ENCODE measurements at places on chromosomes 5 and 9.

DNA sequence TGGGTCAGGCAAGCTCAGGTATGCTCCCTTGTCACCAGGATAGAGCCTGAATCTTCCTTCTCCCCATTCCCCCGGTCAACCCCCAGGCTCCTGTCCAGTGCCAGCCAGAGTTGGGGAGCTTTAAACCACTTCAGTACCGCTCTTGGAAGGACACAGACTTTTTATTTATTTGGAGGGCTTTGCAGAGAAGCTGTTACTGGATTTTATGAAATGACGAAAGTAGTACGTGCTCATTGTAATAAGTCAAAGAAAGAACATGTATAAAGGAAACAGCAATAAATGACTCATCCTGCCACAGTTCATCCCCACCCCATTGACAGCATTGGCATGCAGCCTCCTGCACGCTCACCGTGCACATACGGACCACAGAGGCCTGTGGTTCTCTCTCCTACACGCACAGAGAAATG, 230.3 kb downstream of the AUH start:
- no peak for DNase-seq

DNA sequence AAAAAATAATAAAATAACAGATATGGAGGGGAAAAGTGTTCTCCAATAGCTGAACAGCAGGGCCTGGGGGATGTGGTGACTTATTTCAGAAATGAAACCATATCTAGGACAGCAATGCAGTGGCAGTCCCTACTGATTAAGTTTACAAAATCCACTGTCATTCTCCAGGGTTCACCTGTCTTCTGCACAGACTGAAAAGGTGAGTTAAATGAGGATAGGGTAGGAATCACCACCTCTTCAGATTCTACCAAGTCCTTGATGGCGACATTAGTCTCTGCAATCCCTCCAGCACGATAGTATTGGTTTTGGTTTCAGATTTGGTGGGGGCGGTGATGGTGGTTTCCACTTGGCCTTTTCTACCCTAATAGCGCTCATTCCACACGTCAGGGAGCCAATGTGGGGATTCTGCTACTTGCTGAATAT, 32.3 kb upstream of the NPM1 start:
- DNase-seq, result no peak

GRCh38 chr9:92650296-92650695, 19.6 kb downstream of the IPPK start:
- DNase-seq, result no peak

DNA sequence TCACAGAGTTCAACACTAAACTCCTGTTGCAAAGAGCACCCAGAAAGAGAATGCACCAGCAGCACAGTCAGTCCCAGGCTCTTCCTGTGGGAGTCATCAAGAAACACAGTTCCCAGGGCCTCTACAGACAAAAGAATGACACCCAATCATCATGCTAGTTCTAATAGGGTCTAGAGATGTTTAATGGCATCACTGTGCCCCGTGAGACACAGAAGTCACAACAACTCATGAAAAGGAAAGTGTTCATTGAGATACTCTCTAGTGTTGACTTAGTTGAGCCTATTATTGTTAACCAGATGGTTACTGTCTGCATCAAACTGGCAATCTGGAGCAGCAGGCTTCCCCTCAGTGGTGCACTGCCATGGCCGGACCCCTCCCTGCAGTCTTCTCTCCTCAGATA, 1.6 kb downstream of the KLHL3 start:
- no peak for DNase-seq

DNA sequence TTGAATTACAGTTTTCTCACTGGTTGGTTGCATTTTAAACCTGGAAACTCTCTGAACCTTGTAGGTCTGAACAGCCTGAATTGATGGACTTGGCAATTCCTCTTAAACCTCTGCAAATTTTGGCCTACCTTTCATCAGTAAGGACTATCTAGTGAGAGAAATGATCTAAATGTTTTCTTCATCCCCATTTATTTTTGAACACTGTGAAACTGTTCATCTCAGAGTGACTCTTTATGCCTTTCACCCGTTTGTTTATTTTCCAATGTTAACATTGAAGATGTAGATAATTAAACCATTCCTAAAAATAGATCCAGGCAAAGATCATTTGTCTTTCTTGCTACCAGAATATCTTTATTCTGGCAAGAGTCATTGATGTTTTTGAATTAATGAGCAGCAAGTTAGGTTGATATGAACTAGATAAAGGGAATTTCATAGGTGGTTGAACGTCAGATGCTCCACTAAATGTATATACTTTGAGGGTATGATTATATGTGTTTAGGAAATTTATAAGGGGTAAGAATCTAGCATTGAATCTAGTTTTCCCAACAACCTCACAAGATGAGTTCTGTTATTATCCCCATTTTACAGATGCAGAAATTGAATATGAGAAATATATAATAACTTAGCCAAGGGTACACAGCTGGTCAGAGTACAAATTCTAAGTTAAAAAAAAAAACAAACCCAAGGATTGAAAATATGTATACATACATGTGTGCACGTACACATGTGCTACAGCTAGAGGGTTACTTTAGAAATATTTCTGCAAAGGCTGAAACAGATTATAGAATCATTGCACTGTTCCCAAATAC, 3.4 kb downstream of the CPEB4 start:
- DNase-seq, result no peak

- no peak for DNase-seq
Observed at GRCh38 chr9:114503009-114503408, 2.3 kb downstream of the WHRN start.

- no peak for DNase-seq
Observed at GRCh38 chr9:80144856-80145255, 573.1 kb downstream of the TLE4 start.

- no peak for DNase-seq
Observed at GRCh38 chr9:129282731-129283211, 104.7 kb upstream of the IER5L start.

GRCh38 chr9:89600831-89601230, 4.0 kb upstream of the GADD45G start:
- no peak for DNase-seq

DNA sequence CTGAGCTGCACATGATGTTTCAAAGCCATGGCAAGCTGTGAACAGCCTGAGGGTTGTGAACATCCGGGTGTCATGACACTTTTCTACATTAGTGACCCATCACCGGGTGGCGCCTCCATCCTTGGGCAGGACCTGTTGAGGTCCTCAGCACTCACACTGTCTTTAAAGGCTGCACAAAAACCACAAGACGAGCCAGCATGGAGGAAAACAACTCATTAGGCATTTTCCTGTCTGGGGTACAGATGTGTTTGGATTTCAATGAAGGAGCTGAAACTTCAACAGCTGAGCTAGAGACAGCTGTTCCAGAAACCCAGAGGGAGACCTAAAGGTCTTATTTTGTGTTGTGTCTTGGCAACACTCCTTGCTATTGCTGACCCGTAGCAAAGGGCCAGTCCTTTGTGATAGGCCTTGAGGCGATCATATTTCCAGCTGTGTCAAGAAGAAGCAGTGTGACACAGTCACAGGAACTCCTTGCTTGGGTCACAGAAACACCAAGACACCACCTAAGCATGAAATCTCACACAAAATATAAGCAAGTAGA, 151.8 kb upstream of the VLDLR start:
- DNase-seq, result no peak

GRCh38 chr5:171449426-171449825, 30.0 kb downstream of the FGF18 start:
- no peak for DNase-seq

GRCh38 chr9:109652971-109653370, 127.0 kb upstream of the PALM2AKAP2 start:
- DNase-seq, result no peak

DNA sequence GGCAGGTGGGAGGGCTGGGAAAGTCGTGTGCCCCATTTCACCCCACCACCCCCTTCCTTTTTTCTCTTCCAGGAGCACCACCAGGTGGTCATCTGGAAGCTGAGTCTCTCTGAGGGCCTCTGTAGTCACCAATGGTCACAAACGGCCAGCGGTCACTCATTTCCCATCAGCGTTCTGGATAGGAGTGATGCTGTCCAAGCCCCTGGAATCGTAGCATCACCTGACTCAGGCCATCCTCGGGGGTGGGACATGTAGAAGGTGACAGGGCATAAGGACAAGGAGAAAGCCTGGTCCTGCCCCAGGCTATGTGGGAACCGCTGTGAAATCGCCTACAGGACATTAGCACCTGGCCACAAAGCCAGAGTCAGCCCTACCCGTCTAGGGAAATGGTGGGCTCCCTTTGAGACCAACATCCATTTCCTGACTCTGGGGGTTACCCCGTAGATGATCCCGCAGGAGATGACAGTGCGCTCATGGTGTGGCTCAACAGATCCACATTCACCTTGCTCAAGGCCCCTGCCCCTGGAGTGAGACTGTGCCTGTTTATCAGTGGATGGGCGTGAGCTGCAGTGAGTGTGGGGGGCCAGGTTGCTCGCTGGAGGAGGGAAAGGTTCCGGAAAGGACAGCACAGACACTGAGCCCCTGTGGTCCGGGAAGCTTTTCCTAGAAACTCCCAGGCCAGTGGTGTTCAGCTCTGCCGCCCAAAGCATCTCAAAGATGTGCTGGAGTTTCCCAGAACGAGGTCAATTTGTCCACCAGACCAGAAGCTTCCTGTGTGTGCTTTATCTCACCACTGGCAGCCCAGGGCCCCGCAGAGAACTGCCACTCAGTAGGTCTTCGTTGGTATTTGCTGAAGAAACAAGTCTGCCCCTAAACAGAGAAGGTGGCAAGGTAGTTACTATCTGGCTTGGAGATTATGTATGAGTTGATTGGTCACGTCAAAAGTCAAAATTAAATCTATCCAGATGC, 61.1 kb upstream of the UNC5A start:
- DNase-seq, result no peak

DNA sequence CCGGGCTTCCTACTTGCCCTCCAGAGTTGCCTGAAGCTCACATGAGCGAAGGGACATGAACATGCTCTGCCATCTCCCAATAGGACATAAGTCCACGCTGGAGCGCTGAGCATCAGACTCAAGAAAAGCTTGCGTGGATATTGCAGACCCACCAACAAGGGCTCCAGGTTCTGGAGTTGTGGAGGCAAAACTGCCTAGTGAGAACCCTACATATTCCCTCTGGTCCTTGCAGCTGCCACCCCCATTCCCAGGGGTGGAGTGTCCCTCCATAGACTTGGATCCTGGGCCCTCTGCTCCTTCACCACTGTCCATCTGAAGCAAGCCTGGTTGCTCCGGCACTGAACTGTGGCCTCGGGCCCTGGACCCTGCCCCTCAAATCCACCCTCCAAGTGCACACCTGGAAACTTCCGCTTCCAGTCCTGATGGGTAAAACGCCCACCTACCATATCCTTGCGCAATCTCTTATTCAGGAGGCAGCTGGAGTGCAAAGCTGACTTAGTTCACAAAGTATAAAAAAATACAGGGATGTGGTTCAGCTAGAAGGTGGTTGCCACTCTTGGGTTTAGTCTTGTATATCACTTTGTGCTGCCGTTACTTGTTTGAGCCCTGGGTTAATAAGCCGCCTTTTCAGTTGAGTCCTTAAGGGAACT, 28.0 kb downstream of the HRH2 start:
- no peak for DNase-seq

GRCh38 chr5:171703146-171703545, 82.5 kb upstream of the SMIM23 start:
- no peak for DNase-seq

DNA sequence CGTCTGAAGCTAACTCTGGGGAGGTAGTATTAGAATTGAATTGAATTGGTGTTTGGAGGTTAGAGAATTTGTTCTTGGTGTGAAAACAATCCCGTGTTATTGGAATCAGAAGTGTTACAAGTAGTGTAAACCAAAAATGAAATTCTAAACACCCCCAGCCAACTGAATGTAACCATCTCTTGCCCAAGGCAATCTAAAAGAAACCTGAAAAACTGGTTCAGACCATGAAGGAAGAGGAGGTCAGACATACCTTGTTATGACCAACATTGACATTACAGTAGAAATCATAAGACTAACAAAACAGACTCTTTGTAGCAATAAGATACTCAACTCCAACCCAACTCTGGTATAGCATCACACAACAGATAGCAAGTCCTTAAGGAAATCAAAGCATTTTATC, 159.0 kb downstream of the TUSC1 start:
- DNase-seq, result no peak

- no peak for DNase-seq
Observed at GRCh38 chr9:37555786-37556185, 20.4 kb downstream of the FBXO10 start.

GRCh38 chr9:122325124-122325523, 45.7 kb upstream of the PTGS1 start:
- DNase-seq, result no peak

DNA sequence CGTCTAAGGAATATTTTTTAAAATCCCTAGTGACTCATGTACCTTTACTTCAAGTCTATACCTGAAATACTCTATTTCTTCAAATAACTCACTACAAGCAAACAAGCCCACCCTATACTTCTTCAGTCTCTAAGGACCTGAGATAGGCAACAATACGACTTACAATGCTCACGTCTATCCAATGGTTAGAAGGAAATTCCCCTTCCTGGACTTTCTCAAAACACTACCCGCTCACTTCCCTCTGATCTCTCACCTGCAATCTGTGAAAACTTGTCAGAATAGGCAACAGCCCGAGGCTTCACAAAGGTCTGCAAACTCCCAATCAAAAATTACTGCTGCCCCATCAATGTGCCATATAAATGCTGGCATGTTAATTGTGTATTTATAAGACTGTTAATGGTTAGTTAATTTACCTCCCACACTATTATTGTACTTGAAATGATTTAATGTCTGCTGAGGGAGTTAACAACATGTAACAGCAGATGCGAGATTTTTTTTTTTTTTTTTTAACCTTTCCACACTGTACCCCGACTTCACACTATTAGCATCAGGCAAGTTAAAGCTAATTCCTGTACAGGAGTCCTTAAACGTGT, 27.3 kb downstream of the MAPKAP1 start:
- DNase-seq, result no peak

GRCh38 chr9:2267181-2267745, 252.1 kb downstream of the SMARCA2 start:
- DNase-seq, result no peak

DNA sequence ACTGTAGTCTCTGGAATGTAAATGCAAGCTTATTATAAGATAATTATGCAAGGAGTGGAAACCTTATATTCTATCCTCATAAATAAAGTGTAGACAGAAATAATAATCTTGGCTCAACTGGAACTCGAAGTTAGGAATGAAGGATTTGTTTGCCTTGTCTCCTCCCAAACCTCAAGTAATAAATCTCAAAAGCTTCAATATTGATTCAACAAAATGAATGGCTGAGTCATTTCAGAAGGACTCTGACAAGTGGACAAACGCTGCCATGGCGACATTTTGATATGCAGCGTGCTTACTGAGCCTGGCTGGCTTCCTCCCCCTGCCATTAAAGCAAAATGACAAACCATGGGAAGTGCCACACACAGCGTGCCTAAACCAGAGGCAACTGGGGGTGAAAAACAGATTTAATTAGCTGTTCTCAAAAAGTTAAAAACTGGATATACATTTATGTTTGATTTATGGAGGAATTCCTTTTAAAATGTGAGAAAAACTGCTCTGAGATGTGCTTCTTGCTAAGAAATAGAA, 10.5 kb upstream of the ADGRV1 start:
- no peak for DNase-seq

GRCh38 chr9:111917201-111917600, 20.6 kb downstream of the UGCG start:
- DNase-seq, result no peak

- DNase-seq, result no peak
Observed at GRCh38 chr5:59041355-59041754, 458.5 kb downstream of the RAB3C start.

All from CMK (cell line).